ENCODE measurements at places on chromosomes 7 and 10. TPM values are rescaled to one million over a fixed set of nuclear protein-coding genes. Genes with fewer than 3 reads are reported as not detected.

DNA sequence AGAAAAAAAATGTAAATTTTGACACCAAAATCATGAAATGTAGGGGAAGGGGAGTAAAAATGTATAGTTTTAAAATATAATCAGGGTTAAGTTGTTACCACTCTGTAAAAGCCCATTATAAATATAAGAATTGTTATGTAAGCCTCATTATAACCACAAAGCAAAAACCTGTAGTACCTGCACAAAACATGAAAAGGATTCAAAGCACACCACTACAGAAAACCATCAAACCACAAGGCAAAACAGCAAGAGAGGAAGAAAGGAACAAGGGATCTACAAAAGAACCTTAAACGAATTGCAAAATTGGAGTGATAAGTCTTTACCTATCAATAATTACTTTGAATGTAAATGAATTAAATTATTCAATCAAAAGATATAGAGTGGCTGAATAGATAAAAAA lies 41.0 kb upstream of the CDK6 start:
- DNase-seq = no peak

DNA sequence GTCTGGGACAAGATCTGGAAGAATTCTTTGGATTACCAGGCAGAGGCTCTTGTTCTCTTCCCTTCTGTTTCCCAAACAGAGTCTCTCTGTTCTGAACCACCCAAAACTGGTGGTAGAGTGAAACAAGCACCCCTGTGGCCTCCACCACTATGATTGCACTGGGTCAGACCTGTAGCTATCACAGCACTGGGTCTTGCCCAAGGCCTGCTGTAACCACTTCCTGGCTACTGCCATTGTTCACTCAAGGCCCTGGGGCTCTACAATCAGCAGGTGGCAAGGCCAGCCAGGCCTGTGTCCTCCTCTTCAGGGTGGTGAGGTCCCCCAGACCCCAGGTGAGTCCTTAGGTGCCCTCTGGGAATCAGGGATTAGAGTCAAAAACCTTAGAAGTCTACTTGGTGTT lies 4.1 kb upstream of the LRRC17 start:
- DNase-seq = no peak

DNA sequence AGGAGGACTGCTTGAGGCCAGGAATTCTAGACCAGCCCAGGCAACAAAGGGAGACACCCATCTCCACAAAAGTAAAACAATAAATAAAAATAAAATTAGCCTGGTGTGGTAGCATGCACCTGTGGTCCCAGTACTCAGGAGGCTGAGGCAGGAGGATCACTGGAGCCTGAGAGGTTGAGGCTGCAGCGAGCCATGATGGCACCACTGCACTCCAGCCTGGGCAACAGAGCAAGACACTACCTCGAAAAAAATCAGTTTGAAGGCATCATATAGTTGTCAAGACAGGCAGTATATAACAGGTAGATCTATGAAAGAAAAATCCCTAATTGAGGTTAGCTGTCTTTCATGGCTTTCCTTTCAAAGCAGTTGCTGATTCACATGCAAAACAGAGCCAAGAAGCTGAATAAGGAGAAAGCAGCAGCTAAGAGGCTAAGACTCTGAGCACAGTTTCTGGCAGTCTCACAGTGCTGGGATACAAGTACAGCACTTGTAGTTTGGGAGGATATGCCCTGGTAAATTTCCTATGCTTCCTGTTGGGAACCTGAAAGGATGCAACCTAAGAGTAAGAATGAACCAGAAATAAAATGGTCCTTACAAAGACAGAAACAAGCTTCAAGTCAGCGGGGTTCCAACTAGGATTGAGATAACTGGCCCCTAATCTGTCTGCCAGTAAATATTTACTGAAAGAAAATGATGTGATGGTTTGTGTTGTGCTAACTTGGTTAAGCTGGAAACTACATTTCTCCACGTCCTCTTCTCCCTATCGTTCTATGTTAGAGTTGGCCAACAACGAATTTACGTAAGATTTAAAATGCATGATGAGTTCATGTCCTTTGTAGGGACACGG lies 368.5 kb upstream of the HPS1 start:
- DNase-seq = no peak

DNA sequence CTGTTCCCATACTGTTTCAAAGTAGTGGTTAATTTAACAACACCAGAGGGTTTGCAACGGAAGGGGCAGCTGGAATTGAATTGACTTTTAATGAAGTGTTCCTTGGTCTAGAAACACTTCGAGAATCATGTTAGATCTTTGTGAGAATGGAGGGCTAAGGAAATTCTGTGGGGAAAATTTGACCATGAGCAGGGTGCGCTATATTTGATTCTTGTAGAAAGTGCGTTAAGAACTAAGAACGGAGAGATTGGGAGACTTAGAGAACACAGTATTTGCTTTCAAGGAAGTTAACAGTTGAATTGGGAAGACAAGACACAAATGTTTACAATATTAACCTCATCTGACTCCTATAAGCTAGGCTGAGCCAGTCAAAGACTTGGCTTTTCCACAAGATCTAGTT lies 1.2 kb downstream of the ZNF212 start:
- DNase-seq = no peak

DNA sequence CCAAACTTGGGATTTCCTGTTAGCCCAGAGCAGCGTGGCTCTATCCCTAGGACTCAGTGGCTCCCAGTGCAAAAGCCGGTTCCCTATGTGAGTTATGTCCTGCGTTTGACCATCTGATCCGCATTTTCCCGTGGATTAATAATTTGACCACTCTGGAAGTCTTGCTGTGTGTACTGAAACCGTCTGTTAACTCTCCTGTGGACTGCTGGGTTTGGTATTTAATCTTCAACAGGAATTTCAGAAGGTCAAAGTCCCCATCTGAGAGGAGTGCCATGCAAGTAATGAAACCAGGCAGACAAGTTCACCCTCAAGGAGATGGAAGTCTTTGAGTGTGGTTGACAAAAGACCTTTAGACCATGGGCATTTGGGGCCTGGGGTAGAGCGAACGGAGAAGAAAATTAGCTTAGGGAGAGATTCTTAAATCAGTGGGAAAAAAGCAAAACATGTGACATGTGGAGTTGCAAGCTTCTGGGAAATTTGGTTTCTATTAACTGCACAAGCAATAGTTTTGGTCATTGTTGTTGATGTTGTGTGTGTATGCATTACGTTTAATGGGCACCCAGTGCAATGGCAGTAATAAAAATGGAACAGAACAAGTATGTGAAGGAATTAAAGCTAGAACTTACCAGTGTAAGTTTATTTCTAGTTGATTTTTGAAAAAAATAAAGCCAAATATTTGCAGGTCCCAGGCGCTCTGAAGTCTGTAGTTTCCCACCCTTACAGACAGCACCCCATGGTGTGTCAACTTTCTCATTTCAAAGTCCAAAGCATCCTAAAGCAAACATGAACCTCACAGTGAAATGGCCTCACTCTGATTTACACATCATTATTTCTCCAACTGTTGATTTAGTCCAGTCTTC lies 38.2 kb downstream of the LYZL1 start:
- DNase-seq = no peak

- DNase-seq = no peak
Observed at GRCh38 chr10:108616559-108617285, 1306.6 kb downstream of the XPNPEP1 start.

DNA sequence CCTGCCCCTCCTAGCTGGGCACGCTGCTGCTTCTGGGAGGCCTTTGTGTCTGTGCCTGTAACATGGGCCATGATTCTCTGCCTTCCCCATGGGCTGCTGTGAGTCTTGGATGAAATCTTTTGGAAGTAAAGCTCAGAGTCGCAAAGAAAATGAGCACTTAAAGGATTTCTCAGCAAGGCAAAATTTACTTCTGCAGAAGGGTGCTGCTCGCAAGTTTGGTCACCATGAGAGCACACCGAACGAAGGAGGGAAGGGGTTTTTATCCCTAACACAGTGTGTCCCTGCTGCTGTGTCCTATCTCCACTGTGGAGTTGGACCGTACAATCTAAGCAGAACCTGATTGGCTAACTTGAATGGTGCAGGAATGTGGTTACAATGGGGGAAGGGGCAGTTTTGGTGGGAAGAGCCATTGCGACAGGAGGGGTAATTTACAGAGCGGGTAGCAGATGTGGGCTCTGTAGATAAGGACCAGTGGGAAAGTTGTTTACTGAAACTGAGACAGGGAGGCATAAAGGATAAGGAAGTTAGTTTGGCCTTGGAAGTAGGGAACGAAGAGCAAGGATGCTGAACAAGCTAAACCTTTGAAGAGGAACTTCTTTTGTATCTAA lies 57.5 kb downstream of the FANK1 start:
- no peak for DNase-seq

DNA sequence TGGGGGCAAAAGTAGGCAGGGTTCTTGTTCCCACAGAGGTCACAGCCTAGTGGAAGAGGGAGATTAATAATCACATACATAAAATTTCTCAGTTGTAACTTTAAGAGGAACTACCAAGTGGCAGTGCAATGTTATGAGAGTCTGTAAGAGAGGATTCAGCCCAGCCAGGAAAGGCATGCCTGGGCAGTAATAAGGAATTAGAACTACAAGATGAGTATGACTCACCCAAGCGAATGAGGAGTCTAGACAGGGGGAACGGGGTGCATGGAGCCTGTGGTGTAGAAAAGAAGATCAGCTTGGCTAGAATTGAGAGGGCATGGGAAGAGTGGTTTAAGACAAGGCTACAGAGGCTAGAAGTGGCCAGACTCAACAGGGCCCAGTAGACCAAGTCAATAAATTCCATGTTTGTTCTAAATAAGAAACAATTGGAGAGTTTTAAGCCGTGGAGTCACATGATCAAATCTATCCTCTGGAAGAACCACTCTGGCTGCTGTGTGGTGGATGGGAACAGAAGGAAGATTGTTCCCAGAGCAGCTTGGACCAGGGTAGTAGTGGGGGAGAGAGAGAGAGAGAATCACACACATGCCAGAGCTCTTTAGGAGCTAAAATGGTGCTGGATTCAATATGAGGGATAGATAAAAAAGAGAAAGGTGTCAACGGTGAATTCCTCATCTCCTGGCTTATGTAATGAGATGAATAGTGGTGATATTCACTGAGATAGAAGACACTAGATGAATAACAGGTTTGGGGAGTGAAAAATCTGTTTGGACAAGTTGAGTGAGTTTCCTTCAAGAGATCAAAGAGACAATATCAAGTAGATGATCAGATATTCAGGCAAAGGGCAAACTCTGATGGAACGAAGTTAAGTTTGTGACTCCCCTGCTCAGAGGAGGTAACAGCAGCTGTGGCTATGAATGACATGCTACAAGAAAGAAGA lies 265.1 kb downstream of the FGFR2 start:
- DNase-seq = no peak

DNA sequence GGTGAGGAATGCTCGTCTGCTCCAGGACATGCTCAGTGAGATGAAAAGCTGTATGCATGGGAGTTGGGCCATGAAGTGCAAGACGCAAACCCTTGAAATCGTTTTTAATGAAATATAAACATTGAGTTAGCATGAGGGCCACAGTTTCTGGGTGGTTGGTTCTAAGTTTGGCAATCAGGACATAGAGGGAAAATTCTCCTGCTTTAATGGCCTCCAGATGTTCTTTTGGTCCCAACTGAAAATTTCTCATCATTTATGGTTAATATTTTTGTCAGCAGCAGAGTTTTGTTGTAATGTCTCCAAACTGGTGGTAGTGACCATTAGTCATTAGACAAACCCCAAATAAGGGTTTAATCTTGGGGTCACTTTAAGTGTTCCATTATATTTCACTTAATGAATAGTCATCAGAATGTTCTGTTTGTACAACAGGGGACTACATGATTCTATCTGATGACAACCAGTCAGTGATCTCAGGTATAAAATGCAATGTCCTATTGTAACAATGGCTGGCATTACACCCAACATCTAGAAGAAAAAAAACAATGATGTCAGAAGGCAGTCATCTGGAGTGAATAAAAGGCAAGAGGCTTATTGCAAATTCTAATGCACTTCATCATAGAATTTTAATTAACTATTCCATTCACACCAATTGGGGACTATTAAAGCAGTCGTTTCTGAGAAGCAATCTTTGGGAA lies 197.4 kb downstream of the JCAD start:
- no peak for DNase-seq

DNA sequence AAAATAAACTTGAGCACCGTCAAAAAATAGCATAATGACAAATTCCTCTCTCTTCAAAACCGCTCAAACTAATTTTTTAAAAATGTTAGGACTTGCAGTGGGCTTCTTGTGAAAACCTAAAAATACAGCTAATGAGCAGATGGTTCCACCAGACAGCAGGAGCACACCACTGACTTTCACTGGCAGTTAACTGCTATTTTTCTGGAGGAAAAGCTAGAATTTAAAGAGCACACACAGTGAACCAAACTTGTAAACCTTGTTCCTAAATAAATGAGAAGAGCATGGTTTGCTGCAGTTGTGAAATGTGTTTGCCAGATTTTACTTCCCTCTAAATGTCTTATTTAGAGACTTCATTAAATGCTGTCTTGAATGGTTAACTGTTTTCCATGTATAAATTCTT lies 143.9 kb downstream of the RAPGEF5 start:
- DNase-seq = no peak

GRCh38 chr10:72026278-72027111 lies 61.9 kb downstream of the SPOCK2 start:
- DNase-seq = no peak

DNA sequence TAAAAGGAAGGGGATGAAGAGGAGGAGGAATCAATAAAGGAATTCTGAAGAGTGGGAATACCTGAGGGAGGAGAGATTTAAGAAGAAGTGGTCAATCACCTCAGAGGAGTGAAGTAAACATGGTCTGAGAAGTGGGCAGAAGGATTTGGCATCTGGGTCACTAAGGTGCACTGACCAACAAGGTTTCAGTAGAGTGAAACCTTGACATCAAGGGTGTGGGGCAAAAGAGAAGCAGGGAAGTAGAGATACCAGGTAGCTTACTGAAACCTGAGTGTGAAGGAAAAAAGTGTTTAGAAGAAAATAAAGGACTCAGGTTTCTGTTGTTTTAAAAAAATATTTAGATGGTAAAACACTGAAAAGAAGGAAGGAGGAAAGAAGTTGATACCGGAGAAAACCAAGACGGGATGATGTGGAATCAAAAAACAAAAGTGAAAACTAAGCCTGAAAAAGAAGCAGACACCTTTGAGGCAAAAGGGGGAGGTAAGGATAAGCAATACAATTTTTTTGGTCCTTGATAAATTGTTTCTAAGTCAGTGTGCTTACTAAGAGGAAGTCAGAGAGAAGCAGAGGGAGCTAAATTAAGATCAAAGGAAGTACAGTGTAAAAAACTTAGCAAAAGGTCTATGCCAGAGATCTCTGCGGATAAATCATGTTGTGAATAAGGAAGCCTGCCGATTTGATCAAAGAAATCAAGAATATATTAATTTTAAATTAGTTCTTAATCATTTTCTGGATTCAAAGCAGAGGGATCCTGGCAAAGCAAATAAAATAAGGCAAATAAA lies 137.2 kb upstream of the GPR22 start:
- no peak for DNase-seq

FFAR4 gene
- total RNA-seq = 0.31 TPM

MYL10 gene
- total RNA-seq = not detected

CPN1 gene
- total RNA-seq = not detected

PAX4 gene
- not detected for total RNA-seq

GPRIN2 gene
- total RNA-seq = 2.0 TPM

SPDYE16 gene
- 1.9 TPM for total RNA-seq

FOXI2 gene
- total RNA-seq = 0.40 TPM

CPSF4 gene
- total RNA-seq = 38.0 TPM

SLC29A4 gene
- 8.8 TPM for total RNA-seq

KLF14 gene
- 1.1 TPM for total RNA-seq

FAM13C gene
- total RNA-seq = 25.0 TPM
